ENCODE measurements at places on chromosomes 1 and 21.

DNA sequence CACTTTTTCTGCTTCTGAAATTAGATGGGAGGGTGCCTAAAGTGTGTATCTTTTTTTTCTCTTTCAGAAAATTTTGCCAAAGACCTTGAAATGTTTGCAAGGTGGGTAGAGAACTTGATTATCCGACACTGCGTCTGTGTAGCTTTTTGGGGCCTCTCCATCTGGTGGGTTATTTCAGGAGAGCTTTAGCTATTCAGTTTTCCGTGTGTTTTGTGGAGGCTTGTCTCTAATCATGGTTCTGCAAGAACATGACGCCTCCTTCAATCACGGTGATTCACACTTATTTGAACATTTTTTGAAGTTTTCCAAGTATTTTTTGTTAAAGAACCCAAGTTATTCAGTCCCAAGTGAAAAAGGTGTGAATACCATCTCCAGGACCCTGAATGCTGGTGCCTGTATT is 4.4 kb downstream of the CENPS start:
- DNase-seq, result no peak

GRCh38 chr1:5637171-5637570 is 355.1 kb downstream of the NPHP4 start:
- DNase-seq, result no peak

- DNase-seq, result no peak
Observed at GRCh38 chr1:171998711-171999110, 157.4 kb downstream of the DNM3 start.

DNA sequence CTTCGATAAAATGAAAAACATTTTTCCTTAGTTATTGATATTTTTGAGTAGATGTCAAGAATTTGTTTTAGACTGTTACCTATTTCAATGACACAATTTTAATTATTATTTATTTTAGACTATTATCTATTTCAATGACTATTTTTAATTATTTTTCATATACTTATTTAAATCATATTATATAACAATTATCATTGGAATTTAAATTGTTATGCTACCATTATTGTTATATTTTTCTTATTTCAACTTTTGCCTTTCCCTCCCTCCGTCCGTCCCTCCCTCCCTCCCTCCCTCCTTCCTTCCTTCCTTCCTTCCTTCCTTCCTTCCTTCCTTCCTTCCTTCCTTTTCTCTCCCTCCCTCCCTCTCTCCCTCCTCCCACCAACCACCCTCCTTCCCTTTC is 229.3 kb downstream of the GRIK1 start:
- DNase-seq, result no peak

DNA sequence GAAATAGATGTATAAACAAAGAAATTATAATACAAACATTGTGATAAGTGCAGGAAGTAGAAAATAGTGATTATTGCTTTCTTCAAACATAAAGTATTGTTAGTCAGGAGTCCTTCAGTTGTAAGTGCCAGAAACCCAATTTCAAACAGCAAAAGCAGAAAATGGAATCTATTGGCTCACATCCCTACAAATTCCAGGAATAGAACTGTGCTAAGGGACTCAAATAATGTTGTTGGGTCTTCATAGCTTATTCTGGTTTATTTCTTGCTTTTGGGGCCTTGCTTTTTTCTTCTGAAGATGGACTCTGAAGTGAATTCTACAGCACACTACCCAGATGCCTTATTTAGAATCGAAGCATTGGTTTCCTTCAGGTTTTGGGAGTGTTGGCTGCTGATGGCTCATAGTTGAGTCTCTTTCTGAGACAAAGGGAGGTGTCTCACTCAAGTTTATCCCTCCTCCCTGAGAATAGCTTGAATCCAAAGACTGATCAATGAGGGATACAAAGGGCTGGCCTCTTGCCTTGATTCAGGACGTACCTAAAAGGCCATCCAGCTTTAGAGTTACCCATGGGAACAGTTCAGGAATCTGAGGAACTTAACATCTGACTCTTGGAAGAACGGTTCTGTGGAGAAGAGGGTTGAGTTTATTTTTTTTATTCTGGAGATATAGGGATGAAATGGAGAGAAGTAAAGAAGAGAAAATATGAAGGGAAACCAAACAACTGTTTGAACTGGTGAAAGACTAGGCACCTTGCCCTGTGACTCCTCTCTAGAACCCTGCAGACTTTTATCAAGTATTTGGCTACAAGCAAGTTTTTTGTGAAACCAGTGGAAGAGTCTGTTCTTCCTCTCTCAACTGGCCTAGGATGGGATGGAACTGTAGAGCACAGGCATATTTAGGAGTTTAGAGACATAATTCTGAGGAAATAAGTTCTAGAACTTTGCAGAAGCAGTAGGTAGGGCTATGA is 39.0 kb upstream of the ATG4C start:
- no peak for DNase-seq

GRCh38 chr21:27808923-27809322 is 842.0 kb upstream of the ADAMTS5 start:
- DNase-seq, result no peak

GRCh38 chr1:154992721-154993571 is 440 bp upstream of the LENEP start:
- no peak for DNase-seq

DNA sequence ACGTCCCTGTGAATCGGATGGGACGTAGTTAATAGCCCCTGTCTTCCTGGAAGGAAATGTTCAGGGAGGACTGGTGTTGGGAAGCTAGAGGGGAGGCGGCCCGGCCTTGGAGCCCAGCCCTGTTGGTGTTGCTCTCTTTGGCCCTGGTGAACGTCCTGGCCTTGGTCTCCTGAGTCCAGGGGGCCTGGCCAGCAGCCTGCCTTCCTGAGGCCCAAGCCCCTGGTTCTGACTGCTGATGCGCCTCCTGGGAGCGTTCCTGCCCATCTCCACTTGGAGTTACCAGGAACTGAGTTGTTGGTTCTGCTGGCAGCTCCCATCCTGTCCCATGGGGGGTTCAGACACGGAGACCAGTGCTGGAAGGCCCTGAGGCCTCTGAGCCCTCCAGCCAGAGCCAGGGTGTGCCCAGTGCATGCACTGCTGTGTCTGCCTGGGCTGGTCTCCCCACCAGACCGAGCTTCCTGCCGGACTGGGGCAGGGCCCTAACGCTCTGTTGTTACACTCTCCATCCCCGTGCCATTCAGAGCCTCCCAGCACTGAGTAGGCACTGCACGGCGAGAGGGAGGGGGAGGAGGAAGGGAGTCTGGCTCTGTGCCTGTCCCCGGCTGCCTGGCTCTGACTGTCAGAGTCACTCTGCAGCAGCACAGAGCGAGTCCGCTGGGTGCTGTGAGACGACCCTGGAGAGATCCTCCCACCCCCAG is 382.5 kb upstream of the VAMP3 start:
- no peak for DNase-seq
